CD4-positive, alpha-beta T cell treated with Interleukin-17A for 1 hour (primary cell): ENCODE measurements at places on chromosomes 4 and X.

DNA sequence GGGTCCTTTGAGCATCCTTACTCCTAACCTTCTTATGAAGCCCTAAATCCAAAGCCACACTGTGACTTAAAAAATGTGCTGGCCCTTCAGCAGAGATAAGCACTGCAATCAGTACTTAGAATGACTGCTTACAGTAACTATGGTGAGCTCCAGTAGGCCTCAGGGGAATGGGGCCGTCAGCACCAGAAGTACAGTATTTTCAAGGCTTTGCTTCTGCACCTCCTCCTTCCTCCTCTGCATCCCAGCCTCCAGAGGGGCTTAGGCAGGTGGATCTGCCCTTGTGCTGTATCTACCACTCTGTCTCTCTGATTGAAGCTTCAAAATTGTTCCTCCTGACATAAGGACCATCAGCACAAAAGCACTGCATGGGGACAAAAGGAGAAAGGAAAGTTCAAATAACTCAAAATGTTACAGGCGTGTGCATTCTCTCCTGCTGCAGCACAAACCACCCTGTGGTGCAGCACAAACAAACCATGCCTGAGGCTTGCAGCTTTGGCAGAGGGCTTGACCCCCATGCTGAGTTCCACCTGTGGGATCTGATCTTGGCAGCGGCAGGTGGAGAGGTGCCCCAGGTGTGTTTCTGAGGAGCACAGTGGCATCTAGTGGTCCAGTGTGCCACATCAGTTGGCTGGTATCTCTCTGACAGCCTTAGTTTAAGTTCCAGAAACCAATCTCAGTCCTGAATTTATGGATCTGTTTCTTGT, 164.7 kb downstream of the SOWAHB start:
- no peak for DNase-seq

- DNase-seq = no peak
Measured at GRCh38 chr4:34633241-34633640, 1611.1 kb downstream of the ARAP2 start.

DNA sequence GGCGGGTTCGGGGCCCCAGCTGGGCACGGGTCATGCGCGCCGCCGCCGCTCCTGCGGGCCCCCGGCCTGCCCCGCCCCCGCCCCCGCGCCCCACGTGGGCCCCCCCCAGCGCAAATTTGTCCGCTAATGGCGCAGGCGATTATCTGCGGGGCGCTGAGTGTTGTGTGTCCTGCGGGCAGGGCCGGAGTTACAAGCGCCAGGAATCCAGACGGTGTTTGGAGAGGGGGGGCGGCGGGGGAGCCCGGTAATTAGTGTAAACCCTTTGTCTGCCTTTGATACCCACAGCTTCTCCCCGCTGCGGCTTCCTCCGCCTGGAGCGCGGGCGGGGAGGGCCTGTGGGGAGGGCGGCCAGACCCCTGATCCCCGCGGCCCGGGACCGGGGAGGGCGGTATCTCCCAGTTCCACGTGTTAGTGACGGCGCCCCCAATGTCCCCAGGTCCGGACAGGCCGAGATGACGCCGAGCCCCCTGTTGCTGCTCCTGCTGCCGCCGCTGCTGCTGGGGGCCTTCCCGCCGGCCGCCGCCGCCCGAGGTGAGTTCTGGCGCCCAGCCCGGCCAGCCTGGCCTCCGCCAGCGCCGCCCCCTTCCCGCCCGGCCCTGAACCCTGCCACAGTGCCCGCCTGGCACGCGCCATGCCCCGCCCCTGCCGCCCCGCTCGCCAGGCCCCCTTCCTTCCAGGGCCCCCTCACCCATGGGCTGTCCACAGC, 761 bp downstream of the FGFRL1 start:
- peak; percentile 46 for DNase-seq

GRCh38 chr4:62015043-62015739, 815.1 kb downstream of the ADGRL3 start:
- DNase-seq = no peak

- DNase-seq = no peak
Measured at GRCh38 chr4:158871335-158871724, 102.5 kb downstream of the FNIP2 start.

- DNase-seq = no peak
Measured at GRCh38 chr4:8745826-8746225, 125.8 kb downstream of the HMX1 start.

DNA sequence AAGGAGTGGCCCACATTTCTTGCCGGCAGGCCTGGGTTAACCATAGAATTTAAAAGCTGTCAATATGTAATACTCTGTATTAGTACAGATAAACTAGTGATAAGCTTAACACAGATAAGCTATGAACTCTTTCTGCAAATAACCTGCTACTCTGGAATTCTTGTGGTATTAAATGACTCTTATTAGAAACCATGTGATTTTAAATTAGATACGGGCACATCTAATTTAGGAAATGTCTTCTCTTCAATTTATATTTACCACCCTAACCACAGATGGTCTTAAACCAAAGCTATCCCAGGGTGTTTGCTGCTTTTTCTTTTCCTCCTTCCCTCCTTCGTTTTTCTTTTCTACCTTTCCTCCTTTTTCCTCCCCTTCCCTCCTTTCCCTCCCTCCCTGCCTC, 4.9 kb downstream of the GNRHR start:
- no peak for DNase-seq

DNA sequence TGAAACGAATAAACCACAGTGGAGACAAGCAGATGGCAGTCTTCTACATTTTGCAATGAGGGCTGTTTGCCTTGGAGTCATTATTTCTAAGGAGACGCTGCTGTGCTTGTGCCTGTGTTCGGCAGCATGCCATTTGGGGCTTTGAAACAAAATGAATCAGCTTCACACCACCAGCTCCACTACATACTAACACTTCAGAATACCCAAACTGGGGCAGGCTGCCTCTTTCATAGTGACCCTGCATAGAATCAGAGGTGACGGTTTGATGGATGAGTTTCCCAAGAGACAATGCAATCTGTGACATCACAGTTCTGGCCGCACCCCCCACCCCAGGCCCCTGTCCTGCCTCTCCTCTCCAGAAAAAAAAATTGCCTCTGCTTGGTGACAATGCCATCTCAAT, 57.1 kb upstream of the MID1 start:
- no peak for DNase-seq

- DNase-seq = no peak
Measured at GRCh38 chrX:136325377-136325776, 24.6 kb downstream of the ADGRG4 start.

GRCh38 chr4:31239886-31240285, 519.7 kb downstream of the PCDH7 start:
- no peak for DNase-seq

- DNase-seq = no peak
Measured at GRCh38 chr4:58042176-58042575, 932.0 kb upstream of the IGFBP7 start.

GRCh38 chr4:177220376-177220775, 89.3 kb upstream of the NEIL3 start:
- no peak for DNase-seq

- no peak for DNase-seq
Measured at GRCh38 chr4:146190456-146190855, 14.9 kb downstream of the LSM6 start.

DNA sequence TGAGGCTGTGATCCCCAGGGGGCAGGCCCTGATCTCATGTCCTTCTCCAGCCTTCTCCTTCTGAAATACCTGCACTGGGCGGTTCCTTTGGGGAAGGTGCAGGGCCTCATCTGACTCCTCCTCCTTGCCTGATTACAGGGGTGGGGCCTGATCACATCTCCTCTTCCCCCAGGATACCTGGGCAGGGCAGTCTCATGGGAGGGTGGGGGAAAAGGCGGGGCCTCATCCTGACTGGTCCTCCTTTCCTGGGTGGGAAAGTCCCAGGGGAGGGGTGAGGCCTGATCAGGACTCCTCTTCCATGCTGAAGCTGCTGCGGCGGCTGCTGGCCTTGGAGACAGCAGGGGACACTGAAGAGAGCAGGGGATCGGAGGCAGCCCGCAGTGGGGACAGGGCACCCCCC, 13.3 kb downstream of the TFE3 start:
- DNase-seq = no peak

- no peak for DNase-seq
Measured at GRCh38 chr4:125062115-125063050, 252.4 kb upstream of the FAT4 start.

- no peak for DNase-seq
Measured at GRCh38 chrX:147958291-147958690, 22.8 kb upstream of the FMR1NB start.

DNA sequence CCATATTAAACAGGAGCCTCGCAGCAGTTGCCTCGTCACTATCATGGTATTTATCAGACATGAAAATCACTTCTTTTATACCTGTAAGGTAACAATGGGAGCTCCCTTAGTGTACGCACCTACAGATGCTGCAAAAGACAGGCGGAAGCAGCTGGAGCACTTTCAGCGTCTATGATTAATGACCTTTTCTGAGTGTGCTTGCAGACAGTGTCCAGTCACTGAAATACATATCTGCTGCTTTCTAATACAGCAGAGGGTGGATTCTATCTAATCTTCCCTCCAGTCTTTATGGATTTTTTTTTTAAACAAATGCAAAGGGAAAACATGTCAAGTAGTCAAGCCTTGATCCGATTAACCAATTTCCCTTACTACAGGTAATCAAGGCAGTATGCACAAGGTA, 24.1 kb downstream of the DCTD start:
- DNase-seq = no peak

DNA sequence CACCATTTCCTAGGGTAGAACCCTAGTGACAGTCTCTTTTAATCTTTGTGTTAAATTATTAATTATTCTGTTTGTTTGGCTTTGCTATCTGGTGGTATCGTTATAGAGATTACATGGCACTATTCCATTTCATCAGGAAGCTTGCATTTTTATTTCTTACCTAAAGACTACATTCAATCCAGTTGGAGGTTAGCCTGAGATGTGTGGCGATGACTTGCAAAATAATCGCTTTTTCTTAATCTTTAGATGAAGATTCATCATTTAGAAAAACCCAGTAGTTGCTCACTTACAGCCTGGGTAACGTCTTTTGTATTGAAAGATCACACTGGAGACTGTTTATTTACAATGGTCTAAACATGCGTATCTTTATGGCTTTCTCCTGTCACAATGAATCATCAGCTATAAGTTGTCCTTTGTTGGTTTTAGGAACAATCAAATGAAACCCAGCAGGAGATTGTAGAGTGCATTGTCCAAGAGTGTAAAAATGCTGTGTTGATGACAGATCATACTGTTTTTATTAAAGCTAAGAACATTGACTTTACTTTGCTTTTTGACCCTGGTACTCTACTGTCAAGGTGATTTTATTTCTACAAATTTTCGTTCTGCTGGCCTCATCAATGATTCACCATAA, 281.7 kb upstream of the PITX2 start:
- no peak for DNase-seq

GRCh38 chr4:87543835-87544461, 14.8 kb upstream of the SPARCL1 start:
- no peak for DNase-seq

DNA sequence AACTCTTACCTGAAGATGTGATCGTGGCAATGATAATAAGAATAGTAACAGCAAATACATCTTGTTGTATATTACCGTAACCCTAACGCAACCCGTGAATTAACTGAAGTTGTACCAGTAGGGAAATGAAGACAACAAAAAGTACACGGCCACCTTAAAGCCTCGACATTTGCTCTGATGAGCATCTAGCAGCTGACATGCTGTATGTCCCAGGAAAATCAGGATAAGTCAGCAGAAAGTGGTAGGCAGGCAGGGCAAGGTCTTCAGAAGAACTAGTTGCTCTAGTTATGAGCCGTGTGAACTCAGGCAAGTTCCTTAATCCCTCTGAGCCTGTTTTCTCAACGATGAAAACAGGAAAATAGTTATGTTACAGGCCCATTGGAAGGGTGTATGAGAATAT, 7.7 kb upstream of the ASB5 start:
- no peak for DNase-seq

DNA sequence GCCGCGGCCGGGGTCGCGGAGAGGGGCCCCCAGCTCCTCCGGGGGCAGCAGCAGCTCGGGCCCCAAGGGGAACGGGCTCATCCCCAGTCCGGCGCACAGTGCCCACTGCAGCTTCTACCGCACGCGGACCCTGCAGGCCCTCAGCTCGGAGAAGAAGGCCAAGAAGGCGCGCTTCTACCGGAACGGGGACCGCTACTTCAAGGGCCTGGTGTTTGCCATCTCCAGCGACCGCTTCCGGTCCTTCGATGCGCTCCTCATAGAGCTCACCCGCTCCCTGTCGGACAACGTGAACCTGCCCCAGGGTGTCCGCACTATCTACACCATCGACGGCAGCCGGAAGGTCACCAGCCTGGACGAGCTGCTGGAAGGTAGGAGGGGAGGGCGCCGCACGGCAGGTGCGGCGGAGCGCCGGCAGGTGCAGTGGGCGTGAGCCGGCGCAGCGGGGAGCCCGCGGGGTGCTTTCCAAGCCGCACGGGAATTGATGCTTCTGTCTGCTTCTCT, 886 bp downstream of the DCLK2 start:
- DNase-seq = no peak

DNA sequence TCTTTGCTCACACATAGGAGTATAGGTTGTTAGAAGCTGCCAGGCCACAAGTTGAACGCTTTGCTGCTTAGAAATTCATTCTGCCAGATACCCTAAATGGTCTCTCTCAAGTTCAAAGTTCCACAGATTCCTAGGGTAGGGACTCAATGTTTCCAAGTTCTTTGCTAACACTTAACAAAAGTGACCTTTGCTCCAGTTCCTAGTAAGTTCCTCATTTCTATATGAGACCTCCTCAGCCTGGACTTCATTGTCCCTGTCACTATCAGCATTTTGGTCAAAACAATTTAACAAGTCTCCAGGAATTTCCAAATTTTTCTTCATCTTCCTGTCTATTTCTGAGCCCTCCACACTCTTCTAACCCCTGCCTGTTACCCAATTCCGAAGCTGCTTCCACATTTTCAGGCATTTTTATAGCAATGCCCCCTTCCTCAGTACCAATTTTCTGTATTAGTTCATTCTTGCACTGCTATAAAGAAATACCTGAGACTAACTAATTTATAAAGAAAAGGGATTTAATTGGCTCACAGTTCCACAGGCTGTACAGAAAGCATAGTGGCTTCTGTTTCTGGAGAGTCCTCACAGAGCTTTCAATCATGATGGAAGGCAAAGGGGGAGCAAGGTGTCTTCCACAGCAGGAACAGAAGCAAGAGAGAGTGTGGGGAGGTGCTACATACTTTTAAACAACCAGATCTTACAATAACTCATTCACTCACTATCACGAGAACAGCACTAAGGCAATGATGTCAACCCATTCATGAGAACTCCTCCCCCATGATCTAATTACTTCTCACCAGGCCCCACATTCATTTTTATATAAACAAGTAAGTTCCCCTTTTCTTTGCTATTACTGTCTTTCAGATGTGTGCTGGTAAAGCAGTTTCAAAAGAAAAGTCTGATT, 11.5 kb upstream of the TLR1 start:
- DNase-seq = peak; percentile 15

DNA sequence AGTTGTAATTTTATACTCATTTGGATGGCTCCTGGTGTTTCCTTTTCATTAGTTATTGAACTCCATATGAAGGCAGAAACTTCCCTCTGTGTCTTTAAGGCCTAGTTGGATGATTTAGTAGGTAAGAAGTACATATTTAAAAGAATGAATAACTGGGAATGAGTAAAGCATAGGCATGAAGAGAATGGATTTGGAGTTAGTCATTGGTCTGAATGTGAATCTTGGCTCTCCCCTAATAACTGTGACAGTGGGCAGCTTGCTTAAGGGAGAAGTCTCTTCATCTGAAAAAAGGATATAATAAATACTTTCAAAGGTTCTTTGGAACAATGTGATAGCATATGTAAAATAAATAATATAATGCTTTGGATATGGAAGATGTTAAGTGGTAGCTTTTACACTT, 13.2 kb downstream of the SNX25 start:
- no peak for DNase-seq

GRCh38 chrX:136773648-136774047, 7.1 kb downstream of the ARHGEF6 start:
- no peak for DNase-seq

GRCh38 chr4:168138143-168138542, 45.8 kb downstream of the ANXA10 start:
- no peak for DNase-seq
